ENCODE measurements at places on chromosomes 5 and 9. TPM values are rescaled to one million over a fixed set of nuclear protein-coding genes. Genes with fewer than 3 reads are reported as not detected.
A peak's percentile ranks its signal among the peaks of the same experiment; 100 is the strongest.

The PIGO gene
- total RNA-seq: 9.1 TPM

The PDE6A gene
- total RNA-seq: not detected

- no peak for DNase-seq
Observed at GRCh38 chr5:149388498-149389190, 9.6 kb upstream of the IL17B start.

- DNase-seq: no peak
Observed at GRCh38 chr9:76583256-76583655, 124.3 kb downstream of the GCNT1 start.

- peak; percentile 41 for DNase-seq
Observed at GRCh38 chr9:107615321-107615720, 125.8 kb upstream of the KLF4 start.
